ENCODE measurements at places on chromosomes 4 and X.

DNA sequence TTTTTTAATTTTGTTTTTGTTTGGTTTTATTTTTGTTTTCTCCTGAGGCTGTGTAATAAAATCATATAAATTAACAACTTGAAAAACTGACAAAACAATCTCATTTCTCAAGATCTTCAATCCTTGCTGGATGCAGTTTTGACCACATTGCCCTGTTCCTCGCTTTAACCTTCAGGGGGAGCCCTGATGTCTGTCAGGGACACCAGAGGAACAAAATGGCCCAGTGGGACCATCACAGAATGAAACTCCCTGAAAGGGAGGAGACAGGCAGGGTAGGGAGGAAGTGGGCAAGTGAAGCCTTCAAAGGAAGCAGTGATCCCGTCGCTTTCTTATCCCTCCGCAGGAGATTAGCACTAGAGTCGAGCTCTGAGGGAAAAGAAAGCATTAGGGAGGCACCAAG, 274.9 kb upstream of the LDB2 start:
- no peak for DNase-seq

DNA sequence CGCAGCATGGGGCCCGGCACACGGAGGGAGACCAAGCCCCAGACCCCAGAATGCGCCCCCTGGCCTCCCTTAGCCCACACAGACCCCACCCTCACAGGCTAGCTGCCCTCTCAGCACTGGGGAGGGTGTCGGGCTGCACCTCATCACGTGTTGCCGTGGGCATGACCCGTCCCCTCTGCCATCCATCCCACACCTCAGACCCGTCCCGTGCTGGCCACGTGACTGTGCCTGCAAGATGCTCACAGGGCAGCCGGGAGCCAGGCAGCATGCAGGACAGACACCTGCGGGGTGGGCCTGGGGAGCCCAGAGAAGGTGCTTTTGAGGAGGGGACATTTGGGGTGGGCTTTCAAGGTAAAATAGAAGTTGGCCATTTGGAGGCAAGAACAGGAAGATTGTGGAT, 4.8 kb downstream of the MSANTD1 start:
- DNase-seq, result no peak

GRCh38 chr4:123744664-123745290, 348.2 kb downstream of the SPRY1 start:
- DNase-seq, result peak; percentile 3

GRCh38 chr4:124757126-124757525, 44.6 kb upstream of the ANKRD50 start:
- DNase-seq, result peak; percentile 13

GRCh38 chr4:172843192-172843591, 325.4 kb upstream of the GALNT7 start:
- DNase-seq, result no peak

GRCh38 chrX:40262157-40263013, 164.6 kb upstream of the BCOR start:
- DNase-seq, result peak; percentile 37

GRCh38 chrX:84737471-84737871, 235.2 kb upstream of the HDX start:
- no peak for DNase-seq

DNA sequence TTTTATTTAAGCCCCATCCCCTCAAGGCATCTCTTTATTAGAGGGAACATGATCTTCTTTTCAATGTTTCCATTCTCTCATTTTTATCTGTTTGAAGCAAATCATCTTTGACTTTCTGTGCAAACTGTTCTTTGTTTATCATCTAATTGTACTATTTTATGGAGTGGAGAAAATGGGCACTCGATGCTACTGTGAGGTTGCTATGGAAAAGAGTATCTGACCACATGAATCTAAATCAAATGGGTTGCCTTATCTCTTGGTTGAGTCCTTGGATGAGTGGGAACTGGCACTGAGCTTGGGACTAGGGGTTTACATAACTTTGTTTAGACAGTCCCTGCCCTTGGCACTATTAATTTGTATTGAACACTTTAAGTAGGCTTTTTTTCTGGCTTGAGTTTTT, 9.1 kb downstream of the OCRL start:
- no peak for DNase-seq

DNA sequence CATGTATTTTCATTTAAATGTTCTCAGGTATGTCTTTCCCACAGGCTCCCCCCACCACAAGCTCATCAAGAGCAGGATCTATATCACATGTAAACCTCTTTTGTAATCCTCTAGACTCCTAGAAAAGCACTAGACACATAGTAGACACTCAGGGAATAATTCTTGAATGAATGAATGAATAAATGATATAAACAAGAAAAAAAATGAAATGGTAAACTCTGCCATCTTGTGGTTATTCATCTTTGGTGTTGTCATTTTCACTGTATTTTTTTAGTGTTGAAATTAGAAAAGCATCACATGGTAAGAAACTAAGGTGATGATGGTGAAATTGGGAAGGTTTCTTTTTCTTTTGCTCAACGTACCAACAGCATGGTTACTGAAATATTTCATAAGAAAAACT, 34.2 kb upstream of the C1GALT1C1 start:
- peak; percentile 24 for DNase-seq

GRCh38 chr4:180059216-180059881, 2183.9 kb upstream of the TENM3 start:
- peak; percentile 9 for DNase-seq

DNA sequence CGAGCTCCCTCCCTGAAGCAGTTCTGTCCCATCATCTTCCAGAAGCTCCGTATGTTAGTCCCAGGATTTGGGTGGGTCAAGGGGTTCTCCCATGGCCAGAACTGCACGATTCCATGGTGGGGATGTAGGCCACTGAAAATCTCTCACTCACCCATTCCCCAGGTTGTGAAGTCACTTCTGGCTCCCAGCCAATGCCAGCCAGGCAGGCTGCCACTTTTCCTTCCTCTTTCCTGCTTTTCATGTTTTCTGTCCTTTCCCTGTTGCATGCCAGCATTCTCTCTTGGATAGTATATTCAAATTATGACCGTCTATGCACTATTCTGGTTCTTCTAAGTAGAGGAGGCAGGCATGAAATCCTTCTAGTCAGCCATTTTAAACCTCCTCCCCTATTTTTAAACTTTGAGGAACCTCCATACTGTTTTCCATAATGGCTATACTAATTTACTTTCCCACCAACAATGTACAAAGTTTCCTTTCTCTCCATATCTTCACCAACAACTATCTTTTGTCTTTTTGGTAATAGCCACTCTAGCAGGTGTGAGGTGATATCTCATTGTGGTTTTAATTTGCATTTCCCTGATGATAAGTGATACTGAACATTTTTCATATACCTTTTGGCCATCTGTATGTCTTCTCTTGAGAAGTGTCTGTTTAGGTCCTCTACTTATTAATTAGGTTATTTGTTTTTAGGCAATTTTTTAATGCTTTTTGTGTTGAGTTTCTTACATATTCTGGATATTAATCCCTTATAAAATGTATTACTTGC, 182.1 kb upstream of the TET2 start:
- no peak for DNase-seq

- no peak for DNase-seq
Observed at GRCh38 chrX:40526412-40526811, 54.4 kb upstream of the ATP6AP2 start.

- DNase-seq, result peak; percentile 34
Observed at GRCh38 chr4:172830295-172830764, 338.3 kb upstream of the GALNT7 start.

DNA sequence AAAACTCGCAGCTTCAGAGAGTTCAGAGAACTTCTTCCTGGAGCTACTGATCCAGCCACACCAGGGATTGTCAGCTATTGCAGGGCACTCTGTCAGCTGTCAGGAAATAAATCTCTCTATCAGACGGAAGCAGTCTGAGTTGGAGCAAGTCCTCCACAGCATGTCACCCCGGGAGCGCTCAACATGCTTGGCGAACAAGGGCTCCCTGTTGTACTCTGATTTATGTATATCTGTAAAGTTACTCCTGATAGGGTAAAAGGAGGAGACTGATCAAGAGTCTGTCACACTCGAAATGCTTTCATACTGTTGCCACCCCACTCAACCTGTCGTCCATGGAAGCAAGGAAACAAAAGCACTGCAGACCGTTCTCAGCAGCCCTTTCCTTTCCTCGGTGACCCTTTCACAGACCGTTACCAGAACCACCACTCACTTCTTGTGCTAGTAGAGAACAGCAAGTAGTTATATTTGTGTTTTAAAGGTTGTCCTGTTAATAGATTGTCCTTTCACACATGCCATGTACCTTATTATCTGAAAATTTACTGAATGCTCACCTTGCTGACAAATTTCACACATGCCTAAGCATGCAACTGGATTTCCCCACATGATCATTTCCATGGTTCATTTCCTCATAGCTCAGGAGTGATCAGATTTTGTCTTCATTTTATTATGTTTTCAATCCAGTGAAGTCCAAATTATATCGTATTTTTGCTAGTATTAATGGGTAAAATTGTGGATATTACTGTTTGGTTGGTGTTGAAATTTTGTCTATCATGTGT, 2108.9 kb upstream of the TENM3 start:
- peak; percentile 6 for DNase-seq

DNA sequence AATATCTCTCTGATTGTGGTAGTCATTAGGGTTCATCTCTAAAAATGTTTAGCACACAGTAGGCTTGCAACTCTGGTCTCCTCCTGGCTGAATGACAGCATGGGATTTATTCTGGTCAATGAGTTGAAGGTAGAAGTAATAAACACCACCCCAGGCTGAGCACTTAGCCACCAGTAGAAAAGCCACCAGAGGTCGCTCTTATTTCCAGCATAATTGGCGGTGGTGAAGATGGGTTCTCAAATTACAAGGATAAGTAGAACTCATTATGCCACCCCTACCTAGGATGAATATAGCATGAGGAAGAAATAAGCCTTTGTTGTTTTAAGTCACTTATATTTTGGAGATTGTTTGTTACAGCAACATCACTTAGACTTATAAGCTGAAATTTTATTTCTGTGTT, 302.7 kb downstream of the GPM6A start:
- no peak for DNase-seq

- DNase-seq, result no peak
Observed at GRCh38 chr4:57370691-57371090, 260.5 kb upstream of the IGFBP7 start.

- no peak for DNase-seq
Observed at GRCh38 chrX:132001127-132001526, 22.0 kb upstream of the STK26 start.

DNA sequence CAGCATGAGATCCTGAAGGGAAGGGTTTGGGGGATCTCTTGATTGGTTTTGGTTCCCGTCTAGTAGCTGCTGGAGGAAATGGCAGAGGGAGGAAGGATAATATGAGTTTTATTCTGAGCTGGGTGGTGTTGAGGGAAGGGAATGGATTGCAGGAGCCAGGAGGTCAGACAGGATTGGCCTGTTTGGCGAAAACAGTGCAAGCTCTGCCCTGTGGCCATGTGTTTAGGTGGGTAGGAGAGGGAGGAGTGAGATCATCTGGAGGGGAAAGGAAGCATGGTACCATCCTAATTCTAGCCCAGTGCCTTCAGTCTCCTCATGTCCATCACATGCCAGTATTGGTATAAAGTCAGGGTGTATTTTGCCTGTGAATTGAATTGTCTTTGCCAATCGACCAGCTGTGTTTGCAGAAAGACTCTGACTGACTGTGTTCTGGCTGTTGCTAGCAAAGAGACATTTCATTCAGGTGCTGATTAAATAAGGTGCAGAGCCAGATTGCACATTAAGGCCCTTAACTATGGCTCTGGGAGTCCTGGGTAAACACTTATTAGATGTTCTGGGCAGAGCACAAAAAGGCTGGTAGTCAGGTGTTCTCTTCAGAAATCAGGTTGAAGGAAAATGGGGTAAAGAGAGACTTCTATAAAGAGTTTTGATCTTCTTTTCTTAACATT, 10.0 kb downstream of the TMEM164 start:
- no peak for DNase-seq

DNA sequence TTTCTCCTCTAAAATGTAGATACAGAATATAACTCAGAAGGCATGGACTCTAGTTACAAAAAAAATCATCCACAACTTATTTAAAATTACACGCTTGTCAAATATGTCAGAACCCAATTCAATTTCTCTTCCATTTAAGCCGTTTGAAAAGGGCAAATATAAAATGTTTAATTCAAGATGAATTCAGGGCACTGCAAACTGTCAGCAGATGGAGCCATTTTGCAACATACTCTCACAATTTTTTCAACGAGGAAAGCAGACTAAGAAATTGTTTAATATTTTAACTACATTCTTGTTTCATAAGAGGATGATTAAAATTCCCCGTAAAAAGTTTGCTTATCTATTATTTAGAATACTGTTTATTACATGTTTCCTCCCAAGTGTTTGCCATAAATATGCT, 321.3 kb upstream of the CPXCR1 start:
- DNase-seq, result no peak

GRCh38 chr4:7647600-7648543, 213.1 kb upstream of the PSAPL1 start:
- peak; percentile 43 for DNase-seq

- no peak for DNase-seq
Observed at GRCh38 chr4:99859618-99860017, 34.6 kb downstream of the LAMTOR3 start.

- no peak for DNase-seq
Observed at GRCh38 chrX:37599729-37600128, 28.3 kb downstream of the LANCL3 start.

DNA sequence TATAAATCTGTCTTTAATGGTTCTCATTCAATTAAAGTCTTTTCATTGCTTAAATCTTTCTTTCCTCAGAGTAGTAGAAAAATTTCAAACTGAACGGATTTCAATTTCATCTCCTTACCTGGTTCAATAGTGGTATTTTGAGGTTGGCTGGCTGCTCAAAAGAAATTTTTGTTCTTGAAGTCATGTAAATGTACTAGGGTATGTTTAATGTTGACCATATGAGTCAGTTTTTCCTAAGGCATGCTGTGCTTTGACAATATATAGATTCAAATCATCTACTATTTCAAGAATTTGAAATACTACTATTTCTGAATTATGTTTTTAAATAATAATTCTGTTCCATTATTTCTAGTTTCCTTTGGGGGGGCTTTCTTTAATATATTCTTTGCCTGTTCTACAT, 105.5 kb downstream of the PACRGL start:
- peak; percentile 6 for DNase-seq

- peak; percentile 22 for DNase-seq
Observed at GRCh38 chr4:108171339-108172230, 2.9 kb upstream of the LEF1 start.

DNA sequence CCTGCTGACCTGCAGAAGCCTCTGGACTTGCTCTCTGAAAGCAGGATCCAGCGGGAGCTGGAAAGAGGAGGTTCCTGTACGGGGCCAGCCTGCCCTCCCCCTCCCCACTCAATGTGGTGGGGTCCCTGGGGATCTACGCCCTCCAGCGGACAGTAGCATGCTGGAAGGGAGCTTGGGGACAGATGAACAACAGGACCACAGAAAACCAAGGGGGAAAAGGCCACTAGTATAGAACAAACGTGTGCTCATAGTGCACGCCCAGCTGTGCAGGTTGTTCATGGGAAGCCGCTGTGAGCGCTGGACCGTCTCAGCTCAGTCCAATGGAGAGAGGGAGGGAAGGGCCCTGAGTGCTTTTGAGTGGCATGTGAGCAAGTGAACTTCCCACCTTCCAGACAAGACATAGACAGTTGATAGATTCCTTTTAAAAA, 15.8 kb downstream of the HMX1 start:
- no peak for DNase-seq

DNA sequence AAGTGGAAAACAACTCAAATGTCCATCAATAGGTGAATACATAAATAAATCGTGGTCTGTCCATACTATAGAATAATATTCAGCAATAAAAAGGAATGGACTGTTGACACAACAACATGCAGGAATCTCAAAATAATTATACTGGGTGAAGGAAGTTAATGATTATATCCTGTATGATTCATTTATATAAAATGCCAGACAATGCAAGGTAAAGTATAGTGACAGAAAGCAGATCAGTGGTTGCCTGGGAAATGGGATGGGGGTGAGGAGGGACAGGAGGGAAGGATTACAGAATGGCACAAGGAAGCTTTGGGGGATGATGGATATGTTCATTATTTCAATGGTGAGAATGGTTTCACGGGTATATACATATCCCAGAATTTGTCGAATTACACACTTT, 12.3 kb downstream of the PYURF start:
- DNase-seq, result no peak
